ACHN (cell line): ENCODE measurements at places on chromosomes 5 and 9.
A peak's percentile ranks its signal among the peaks of the same experiment; 100 is the strongest.

GRCh38 chr9:133558191-133559126 lies 24.0 kb downstream of the ADAMTSL2 start:
- DNase-seq, result peak; percentile 38

DNA sequence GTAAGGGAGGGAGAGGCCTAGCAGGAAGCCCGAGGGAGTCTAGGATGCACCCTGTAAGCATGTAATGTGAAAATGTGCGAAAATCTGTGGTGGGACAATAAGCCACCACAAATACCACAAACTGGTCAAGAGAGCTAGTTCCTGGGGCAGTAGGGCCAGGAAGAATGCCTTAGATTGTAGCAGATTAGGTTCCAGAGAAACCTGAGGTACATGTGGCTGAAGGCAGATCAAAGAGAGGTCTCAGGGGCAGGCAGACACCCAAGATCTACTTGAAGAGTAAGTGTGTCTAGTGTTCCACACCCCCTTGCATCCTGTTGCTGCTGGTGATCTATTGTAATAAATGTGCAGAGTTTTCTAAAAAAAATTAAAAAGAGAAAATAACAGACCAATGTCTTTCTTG lies 1677.3 kb upstream of the CDH6 start:
- DNase-seq, result no peak

DNA sequence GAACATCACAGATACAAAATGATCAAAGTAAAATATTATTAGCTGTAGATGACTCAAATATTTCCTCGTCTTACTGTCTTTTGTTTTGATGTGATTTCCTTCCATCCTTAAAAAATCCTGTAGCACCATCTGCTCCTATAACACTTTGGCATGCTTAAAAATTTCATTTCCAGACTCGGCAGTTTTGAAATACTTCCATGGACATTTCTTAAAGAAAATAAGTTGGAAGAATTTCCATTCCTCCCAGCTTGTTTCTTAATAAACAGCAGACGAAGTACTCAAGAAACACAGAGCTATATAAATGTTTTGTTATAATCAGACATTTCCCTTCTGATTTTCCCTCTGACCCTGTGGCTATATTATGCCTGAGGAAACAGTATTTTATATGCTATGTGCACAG lies 41.2 kb upstream of the SVEP1 start:
- DNase-seq, result no peak

GRCh38 chr9:72312386-72312987 lies 52.5 kb downstream of the ZFAND5 start:
- no peak for DNase-seq

- DNase-seq, result no peak
Measured at GRCh38 chr5:166045961-166046360, 2245.5 kb upstream of the WWC1 start.

GRCh38 chr9:127805620-127806019 lies 2.9 kb downstream of the FPGS start:
- peak; percentile 49 for DNase-seq

DNA sequence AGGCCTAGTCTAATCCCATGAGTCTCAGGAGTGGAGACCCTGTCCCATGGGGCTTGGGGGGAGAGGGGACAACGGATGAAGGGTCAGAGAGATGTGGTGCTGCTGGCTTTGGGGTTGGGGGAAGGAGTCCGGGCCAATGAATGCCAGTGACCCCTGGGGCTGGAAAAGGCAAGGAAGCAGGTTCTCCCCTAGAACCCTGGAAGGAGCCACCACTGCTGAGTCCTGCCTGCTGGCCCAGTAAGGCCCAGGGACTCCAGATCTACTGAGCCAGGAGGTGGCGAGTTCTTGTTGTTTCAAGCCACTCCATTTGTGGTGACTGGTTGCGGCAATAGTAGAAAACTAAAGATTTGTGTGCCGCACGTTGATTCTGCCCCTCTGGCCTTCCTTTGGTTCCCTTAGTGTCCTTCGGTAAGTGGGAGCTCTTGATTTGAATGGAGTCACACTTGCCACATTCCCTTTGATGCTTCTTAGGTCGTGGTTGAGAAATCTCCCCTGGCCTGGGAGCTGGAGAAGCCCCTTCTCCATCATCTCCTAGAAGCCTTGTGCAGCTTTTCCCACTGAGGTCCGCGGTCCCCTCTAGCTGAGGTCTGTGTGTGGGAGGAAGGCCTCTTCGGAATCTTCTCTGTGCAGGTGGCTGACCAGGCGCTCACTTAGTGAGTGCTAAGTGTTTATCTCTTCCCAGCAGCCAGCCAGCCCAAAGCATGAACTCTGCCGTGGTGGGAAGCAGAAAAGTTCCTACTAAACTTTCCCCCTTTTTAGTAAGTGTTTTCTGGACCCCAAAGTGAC lies 9.0 kb downstream of the FCN1 start:
- DNase-seq, result no peak

DNA sequence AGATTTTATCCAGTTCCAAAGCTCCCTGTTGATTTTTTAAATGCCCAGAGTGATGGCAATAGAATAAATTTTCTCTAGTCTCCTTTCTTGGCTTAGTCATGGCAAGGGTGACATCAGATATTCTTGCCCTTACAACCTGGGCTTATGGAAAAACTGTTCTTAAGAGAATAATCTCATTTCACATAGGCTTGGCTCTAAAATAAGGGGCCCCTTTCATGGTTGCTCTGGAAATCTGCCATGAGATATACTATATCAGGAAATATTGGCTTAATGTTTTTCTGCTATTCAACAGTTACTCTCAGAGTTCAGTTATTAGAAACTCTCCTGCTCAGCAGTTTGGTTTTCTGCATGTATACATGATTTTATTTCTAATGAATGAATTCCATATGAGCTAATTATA lies 7.8 kb downstream of the HMHB1 start:
- DNase-seq, result no peak

- DNase-seq, result no peak
Measured at GRCh38 chr5:2566284-2566683, 185.2 kb downstream of the IRX2 start.

DNA sequence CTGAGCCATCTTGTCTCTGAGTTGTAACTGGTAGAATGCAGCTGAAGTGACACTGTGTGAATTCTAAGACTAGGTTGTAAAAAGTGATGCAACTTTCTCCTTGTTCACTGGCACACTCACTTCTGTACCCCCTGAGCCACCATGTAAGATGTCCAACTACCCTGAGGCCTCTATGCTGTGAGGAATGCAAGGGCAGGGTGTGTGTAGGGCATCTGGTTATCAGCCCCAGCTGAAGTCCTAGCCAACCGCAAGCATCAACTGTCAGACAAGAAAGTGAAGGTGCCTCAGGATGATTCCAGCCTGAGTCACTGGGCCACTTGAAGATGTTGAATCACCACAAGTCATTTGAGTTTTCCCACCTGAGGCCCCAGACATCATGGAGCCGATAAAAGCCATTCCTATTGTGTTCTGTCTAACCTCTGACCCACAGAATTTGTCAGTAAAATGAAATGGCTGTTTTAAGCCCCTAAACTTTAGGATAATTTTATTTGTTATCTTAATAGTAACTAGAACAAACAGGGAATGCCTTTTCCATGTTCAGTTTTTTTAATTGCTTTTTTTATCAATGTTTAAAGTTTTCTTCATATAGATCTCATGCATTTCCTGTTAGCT lies 18.7 kb upstream of the RHOBTB3 start:
- DNase-seq, result peak; percentile 87

GRCh38 chr5:40071870-40072269 lies 607.8 kb upstream of the PTGER4 start:
- no peak for DNase-seq

- no peak for DNase-seq
Measured at GRCh38 chr9:95370064-95370463, 52.6 kb upstream of the FANCC start.

GRCh38 chr9:81058782-81059181 lies 630.6 kb downstream of the TLE1 start:
- DNase-seq, result no peak

DNA sequence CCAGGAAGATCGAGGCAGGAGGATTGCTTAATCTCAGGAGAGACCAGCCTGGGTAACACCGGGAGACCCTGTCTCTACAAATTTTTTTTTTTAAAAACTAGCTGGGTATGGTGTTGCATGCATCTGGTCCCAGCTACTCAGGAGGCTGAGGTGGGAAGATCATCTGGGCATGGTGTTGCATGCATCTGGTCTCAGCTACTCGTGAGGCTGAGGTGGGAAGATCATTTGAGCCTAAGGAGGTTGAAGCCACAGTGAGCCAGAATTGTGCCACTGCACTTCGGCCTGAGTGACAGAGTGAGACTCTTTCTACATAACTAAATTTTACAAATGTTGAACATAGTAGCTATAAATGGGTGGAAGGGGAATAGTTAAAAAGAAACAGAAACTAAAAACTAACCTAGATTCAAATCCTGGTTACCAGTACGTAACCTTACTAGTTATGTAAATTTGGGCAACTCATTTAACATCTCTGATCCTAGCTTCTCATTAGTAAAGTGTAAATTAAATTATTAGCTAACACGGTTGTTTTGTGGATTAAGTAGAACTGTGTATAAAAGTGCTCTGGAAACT lies 41.7 kb downstream of the TMEM161B start:
- DNase-seq, result no peak

- no peak for DNase-seq
Measured at GRCh38 chr5:134122530-134122929, 8.0 kb downstream of the TCF7 start.

GRCh38 chr5:32471784-32472183 lies 27.2 kb upstream of the ZFR start:
- no peak for DNase-seq

DNA sequence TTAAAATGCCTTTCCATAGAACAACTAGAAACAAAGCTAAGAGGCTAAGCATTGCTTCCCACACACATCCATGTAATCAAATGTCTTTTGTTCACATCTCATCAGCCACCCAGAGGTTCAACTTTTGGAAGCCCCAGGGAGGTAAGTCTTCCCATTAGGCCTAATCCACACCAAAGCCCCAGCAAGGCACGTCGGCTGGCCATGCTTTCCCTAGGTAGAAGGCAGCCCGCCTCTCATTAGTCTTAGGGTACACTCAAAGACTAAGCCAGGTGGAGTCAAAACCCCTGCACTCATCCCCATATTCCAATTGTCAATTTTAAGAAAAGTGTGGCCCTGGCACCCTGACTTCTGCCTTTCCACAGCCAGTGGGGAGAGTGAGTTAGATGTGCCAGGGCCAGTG lies 87.9 kb downstream of the ATPSCKMT start:
- no peak for DNase-seq

GRCh38 chr5:171633776-171634470 lies 151.7 kb upstream of the SMIM23 start:
- no peak for DNase-seq

- DNase-seq, result no peak
Measured at GRCh38 chr5:124650951-124651662, 95.3 kb downstream of the ZNF608 start.

GRCh38 chr5:141241496-141241895 lies 3.7 kb upstream of the PCDHB15 start:
- DNase-seq, result no peak

- no peak for DNase-seq
Measured at GRCh38 chr5:173329491-173330337, 1.5 kb upstream of the STC2 start.

DNA sequence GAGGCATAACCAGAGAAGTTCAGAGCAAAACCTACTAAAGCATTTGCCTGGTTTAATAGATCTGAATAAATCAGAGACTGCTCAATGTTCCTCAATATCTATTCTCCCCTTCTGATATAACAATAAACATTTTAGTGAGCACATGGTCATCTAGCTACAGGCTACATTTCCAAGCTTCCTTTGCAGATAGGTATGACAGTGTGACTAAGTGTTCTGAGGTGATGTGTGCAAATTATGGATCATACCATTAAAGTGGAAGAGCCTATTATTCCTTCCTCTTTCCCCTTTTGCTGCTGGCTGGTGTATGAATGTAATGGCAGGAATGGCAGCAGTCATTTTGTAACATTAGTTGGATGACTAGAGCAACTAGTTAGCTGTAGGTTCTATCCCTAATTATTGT lies 285.8 kb upstream of the RASA1 start:
- DNase-seq, result no peak

GRCh38 chr9:129481810-129482511 lies 138.9 kb downstream of the C9orf50 start:
- DNase-seq, result peak; percentile 31

GRCh38 chr5:74638970-74639806 lies 1.3 kb downstream of the ENC1 start:
- DNase-seq, result peak; percentile 40

GRCh38 chr9:72588336-72588735 lies 66.9 kb downstream of the TMC1 start:
- DNase-seq, result no peak

DNA sequence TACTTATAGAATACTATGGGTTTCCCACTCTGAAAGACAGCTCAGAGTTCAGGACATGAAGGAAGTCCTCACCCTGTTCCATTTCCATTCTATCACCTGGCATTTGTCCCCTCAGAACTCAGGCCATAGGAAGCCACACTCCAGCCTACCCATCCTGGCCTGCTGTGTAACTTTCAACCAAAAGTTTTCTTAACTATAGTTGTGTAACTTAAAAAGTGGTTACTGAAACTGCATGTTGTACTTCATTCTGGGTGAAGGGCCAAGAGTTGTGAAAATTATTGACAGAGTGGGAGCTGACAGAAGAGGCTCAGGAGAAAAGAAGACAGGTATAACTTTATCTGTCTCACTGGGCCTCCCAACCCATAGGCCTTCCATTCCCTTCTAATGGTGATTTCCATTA lies 212.5 kb downstream of the RAB3C start:
- DNase-seq, result no peak
